ENCODE measurements at places on chromosomes 7 and 10. TPM values are rescaled to one million over a fixed set of nuclear protein-coding genes. Genes with fewer than 3 reads are reported as not detected.

The ACSM6 gene
- total RNA-seq: not detected

The ZNF425 gene
- 3.1 TPM for total RNA-seq

The LLCFC1 gene
- not detected for total RNA-seq

The NUTM2B gene
- 5.0 TPM for total RNA-seq

The GHRHR gene
- total RNA-seq: not detected

The FAM3C gene
- 50.2 TPM for total RNA-seq

The TAS2R5 gene
- 4.4 TPM for total RNA-seq

The SP8 gene
- total RNA-seq: not detected

The SPDYE1 gene
- total RNA-seq: not detected

The ECHDC3 gene
- 12.2 TPM for total RNA-seq

The SUGCT gene
- 15.2 TPM for total RNA-seq

The AZGP1 gene
- total RNA-seq: 2.3 TPM

The IQUB gene
- total RNA-seq: 1.4 TPM
